ENCODE measurements at places on chromosomes 5 and 9.

GRCh38 chr5:10319202-10319851 is 11.6 kb upstream of the CMBL start:
- DNase-seq: no peak

DNA sequence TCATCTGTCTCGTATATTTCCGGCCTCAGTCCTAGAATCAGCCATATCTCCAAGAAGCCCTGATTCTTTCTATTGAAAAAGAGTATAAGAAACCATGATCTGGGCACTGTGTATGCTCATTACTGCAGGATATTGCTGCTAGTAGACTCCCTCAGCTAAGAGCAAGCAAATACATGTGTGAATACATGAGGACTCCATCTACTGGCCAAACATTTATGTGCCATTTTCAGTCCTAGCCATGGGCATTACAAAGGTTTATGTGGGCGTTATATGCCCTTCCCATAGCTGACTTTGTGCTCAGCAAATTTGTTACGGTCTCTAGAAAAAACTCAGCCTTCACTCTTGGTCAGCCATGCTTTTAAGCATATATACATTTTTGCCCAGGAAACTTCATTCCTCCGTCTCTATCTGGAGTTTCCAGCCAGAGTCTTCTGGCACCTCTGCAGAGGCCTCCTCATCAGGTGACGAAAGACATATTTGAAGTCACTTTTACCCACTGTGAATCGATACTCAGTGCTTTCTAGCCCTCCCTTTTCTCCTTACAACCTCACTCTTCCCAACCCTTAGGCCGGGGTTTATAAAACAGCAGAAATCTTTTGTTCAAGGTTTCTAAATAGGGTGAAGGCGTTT is 1495.6 kb upstream of the CDH6 start:
- no peak for DNase-seq

GRCh38 chr9:19213823-19214222 is 16.7 kb upstream of the DENND4C start:
- no peak for DNase-seq

DNA sequence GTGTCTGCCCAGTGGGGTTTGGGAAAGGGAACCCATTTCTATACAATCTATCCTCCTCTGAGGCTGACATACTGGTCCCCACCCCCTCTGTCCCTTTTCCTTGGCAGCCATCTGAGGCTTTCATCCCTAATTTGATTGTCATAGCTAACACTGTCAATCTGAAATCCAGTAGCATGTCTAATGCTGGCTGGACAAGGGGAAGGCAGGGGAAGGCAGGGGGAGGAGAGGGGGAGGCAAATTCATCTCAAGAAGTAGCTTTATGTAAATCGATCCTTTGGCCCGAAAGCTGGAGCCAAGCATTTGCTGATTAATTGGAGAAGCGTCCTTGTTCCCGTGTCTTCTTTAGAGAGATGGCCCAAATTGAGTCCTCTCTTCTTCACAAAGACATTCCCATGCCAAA is 314.1 kb upstream of the PANK3 start:
- DNase-seq: no peak

DNA sequence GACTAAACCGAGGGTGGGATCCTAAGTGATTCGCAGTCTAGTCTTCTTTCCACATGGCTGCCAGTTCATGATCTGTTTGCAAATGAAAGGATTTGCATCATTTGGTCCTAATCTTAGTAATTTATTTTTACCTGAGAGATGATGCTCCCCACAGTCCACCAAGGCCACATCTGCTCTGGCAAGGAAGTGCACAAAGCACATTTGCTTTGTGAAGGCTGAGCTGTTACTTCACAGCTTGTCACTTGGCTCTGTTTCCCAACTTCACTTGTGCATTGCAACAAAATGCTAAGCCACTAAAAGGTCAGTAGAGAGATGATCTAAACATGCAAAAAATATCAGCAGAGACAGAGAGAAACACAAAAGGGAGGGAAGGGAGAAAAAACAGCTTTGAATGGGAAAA is 128.5 kb upstream of the VLDLR start:
- no peak for DNase-seq

GRCh38 chr9:128820665-128821583 is 2.6 kb downstream of the ENDOG start:
- no peak for DNase-seq

DNA sequence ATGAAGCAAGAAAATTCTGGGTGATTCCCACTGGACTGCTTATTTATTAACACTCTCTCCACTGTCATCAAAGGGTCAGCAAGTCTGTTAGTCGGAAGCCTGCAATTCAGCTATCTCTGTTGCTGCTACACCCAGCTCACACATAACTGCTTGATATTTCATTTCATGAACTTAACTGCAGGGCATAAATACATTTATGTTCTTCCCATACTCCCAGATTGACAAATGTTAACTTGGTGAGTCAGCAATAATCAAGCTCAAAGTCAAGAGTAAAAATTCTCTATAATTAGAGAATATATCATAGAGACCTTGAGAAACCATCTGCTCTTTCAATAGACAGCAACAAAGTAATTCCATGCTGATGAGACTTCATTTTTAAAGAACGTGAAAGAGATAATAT is 198.8 kb downstream of the ADAMTS12 start:
- no peak for DNase-seq

DNA sequence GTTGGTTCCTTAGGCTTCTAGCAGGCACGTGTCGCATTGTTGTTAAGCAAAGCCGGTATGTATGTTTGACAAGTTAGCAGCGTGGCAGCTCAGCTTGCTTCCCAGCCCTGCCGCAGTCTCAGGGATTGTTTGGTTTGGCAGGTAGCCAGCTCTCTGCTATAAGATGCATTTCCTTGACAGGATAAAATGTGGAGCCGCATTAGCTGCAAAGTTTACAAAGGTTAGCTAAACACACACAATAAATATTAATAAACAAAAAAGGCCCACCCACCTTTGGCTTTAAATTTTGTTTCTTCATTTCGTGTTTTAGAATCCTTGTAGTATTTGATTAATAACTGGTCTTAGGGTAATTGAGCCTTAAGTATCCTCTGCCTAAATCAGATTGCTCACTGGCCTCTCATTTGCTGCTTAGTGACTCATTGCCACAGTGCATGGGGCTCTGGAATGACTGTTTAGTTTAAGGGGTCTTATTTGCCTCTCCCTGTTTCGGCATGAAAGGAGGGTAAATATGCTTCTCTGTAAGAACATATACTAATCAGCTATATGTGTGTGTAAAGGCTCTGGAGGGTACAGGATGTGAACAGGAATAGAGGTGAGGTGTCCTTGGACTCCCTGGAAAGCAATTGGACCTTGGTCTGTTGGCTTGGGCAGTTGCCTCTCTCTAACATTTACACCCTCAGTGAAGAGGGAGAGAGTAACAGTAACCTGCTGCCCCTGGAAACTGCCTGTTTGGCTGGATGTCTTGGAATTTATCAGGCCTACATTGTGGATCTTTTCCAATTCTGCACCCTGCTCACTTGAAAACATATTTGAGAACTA is 122.0 kb downstream of the GDNF start:
- no peak for DNase-seq

- DNase-seq: no peak
Observed at GRCh38 chr9:97577051-97577450, 56.1 kb downstream of the TSTD2 start.

DNA sequence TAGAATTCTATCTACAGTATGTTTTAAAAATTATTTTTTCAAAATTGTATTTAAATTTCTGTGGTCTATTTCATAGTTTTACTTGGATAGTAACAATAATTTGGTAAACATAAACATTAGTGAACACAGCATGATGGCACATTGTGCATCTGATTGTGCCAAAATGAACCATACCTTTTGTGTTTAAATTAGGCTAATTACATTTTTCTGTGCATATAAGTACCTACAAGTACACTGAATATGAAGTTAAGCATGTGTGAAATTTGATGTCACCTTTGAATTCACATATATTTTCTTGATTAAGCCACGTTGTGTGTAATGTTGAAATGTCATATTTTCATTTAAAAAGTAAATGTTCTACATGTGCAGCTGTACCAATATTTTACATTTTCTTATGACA is 13.4 kb downstream of the PBX3 start:
- no peak for DNase-seq

DNA sequence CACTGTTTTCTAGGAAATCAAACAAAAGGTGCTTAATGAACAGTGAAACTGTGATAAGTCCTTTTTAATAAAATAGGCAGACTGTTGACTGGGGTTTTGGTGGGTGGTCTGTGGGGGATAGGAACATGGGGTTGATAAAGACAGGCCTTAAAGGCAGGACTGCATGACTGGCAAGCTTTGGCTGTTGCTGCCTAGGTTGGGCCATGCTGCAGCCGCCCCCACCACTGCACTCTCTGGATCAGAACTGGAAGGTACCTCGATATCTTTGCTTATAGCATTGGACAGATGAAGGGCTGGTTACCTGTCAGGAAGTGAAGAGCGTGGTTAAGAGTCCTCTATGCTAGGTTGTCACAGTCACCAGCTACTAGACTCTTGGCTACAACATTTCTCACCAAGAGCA is 24.4 kb downstream of the APBA1 start:
- no peak for DNase-seq

DNA sequence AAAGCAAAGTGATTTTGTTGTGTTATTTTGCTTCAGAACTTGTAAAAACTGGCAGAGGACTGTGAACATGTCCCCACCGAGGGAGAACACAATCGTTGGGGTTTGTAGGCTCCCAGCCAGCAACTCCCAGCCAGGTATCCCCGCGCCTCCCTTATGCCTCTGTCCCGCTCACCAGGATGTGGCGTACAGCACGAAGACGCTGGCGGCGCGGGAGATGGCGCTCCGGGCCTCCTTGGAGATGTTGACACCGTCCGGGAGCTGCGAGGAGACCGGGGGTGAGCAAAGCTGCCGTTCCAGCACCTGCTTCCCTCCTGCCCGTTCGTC is 630 bp downstream of the POLE3 start:
- DNase-seq: no peak

DNA sequence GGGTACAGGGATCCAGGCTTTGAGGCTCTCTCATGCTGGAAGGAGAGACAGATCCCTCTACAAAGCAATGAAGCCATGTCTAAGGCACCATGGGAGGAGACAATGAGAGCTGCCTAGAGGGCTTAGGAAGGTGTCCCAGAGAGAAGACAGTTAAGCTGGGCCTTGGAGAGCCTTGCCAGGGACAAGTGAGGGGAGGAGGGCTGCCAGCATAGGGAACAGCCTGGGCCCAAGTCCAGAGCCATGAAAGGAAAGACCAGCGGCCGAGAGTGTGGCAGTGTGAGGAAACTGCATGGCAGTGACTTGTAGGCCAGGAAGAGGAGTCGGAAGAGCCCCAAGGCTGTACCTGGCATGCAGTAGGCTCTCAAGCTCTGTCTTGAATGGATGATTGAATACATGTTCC is 88.5 kb downstream of the PSD2 start:
- DNase-seq: no peak
